ENCODE measurements at places on chromosomes 6 and 20.

DNA sequence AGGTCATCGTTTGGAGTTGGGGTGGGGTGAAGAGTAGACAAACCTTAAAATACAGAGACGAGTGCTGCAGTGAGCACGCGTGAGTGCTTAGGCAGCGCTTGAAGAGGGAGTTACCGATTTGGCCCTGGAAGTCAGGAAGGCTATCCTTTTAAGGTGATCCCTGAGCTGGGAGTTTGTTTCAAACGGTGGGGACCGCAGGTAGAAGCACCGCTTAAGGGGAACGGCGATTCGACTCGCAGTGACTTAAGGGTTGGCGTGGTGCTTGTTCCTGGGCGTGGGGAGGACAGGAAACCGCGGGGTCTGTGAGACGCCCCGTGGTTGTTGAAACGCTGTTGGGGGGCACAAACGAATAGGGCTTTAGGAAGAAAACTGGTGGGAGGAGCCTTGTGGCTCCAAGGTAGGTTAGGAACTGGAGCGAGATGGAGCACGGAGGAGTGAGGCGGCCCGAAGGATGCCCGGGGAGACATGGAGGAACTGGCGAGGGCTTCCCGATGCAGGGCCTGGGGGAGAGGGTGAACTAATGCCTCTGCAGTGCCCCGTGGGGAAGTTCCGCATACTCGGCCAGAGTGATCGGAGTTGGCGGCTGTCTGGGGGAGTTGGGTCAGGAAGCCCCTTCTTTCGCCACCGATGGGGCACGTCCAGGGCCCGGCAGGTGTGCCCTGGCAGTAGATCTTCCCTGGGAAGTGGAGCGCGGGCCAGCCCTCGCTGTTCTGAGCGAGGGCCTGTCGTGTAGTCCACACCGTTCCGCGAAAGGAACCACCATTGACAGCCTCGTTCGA lies 1.3 kb upstream of the CDYL start:
- no peak for DNase-seq

DNA sequence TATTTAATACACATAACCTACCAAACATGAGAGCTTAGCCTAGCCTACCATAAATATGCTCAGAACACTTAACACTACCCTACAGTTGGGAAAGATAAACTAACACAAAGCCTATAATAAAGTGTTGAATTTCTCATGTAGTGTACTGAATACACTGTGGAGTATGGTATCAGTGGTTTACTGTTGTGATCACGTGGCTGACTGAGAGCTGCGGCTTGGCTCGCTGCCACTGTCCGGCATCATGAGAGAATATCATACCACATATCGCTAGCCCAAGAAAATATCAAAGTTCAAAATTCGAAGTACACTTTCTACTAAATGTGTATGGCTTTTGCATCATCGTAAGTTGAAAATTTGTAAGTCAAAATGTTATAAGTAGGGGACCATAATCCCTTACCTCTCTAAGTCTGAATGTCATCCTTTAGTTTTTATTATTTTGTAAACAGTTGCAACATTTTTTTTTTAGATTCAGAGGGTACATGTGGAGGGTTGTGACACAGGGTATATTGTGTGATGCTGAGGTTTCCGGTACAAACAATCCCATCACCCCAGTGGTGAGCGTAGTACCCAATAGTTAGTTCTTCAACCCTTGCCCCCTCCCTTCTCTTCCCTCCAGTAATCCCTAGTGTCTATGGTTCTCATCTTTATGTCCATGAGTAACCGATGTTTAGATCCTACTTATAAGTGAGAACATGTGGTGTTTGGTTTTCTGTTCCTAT lies 14.6 kb upstream of the TAAR1 start:
- DNase-seq, result no peak

GRCh38 chr6:43058531-43058930 lies 703 bp downstream of the MRPL2 start:
- no peak for DNase-seq

- DNase-seq, result peak; percentile 33
Observed at GRCh38 chr6:22108199-22108598, 188.6 kb downstream of the PRL start.

- peak; percentile 43 for DNase-seq
Observed at GRCh38 chr20:8244637-8245036, 112.6 kb downstream of the PLCB1 start.

GRCh38 chr20:6838181-6838826 lies 70.8 kb downstream of the BMP2 start:
- DNase-seq, result no peak

DNA sequence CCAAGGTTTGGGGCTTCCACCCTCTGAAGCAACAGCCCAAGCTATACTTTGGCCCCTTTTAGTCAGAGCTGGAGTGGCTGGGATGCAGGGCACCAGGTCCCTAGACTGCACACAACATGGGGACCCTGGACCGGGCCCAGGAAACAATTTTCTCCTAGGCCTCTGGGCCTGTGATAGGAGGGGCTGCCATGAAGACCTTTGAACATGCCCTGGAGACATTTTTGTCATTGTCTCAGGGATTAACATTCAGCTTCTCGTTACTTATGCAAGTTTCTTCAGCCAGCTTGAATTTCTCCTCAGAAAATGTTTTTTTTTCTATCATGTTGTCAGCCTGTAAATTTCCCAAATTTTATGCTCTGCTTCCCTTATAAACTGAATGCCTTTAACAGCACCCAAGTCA lies 82.3 kb downstream of the LRRC1 start:
- no peak for DNase-seq

Data from astrocyte of the hippocampus (primary cell).